Activated T-cell treated with anti-CD3 and anti-CD28 coated beads for 1 hour (primary cell): ENCODE measurements at places on chromosomes 3 and 15.

- no peak for DNase-seq
These were observed 873.0 kb upstream of the NR2F2 start for GRCh38 chr15:95457520-95457919.

- DNase-seq = no peak
These were observed 13.4 kb downstream of the DZIP3 start for GRCh38 chr3:108602935-108603294.

- DNase-seq = no peak
These were observed 90.4 kb downstream of the FOXP1 start for GRCh38 chr3:71492974-71493771.

GRCh38 chr15:56327721-56328502 is 37.3 kb upstream of the TEX9 start:
- no peak for DNase-seq

DNA sequence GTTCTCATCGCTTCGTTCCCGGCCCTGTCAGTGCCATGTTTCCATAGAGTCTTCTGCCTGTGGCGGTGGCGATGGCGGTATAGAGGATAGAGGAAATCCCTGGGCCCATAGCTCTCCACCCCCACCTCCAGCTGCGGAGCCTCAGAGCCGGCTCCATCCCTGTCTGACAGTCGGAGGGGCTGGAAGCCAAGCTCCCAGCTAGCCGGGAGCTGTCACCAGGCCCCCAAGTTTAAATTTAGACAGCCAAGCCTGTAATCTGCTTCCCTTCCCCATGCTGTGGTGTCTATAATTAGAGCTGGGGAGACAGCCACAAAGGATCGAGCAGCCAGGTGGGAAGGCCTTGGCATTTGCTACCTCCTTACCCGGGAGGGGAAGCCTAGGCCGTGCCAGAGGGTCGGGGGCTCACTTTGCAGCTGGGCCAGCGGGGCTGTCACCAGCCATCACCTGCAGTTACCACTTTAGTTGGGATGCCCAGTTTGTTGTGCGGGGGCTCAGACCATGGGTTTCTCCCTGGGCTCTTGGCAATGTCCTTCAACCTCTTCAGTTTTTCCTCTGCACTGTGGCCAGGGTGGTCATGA is 56.3 kb upstream of the SEC13 start:
- no peak for DNase-seq

GRCh38 chr15:47862402-47862801 is 145.1 kb downstream of the SEMA6D start:
- DNase-seq = no peak

DNA sequence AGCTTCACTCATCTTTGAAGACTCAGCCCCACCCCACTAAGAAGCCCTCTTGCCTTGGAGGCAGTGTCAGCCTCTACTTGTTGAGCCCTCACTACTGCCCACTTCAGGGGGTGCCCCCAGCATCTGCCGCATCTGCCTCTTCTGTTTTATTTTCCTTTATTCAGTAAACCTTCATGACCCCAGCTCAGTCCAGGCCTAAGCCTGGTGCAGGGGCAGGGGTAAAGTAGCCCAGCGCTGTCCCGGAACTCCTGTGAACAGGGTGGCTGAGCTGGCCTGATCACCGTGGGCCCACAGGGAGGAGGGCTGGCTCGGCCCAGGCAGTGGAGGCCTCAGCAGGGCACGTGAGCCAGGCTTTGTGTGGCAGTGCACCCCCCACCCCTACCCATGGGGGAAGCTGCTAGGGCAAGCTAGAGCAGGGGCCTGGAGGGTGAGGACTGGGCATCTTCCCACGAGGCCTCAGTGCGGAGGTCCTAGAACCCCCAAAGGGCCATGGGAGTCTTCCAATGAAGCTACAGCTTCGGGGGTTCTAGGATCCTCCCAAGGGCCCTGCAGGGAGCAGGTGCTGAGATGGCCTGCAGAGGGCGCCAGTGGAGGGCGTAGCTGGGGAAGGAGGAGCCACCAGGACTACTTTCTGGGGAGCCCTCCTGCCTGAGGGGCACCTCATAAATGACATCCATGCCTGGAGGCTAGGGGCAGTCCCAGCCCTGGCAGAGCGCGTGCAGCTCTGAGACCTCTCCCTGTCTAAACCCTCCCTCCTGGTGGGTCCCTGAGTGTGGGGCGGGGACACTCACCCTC is 36.0 kb downstream of the TSPAN3 start:
- DNase-seq = peak; percentile 41

GRCh38 chr3:79906106-79906505 is 138.3 kb upstream of the ROBO1 start:
- DNase-seq = no peak

GRCh38 chr15:87686339-87686738 is 570.2 kb downstream of the NTRK3 start:
- no peak for DNase-seq

GRCh38 chr3:169618894-169619792 is 44.4 kb downstream of the MECOM start:
- no peak for DNase-seq

- no peak for DNase-seq
These were observed 61.3 kb downstream of the LRRC3B start for GRCh38 chr3:26683902-26684301.

DNA sequence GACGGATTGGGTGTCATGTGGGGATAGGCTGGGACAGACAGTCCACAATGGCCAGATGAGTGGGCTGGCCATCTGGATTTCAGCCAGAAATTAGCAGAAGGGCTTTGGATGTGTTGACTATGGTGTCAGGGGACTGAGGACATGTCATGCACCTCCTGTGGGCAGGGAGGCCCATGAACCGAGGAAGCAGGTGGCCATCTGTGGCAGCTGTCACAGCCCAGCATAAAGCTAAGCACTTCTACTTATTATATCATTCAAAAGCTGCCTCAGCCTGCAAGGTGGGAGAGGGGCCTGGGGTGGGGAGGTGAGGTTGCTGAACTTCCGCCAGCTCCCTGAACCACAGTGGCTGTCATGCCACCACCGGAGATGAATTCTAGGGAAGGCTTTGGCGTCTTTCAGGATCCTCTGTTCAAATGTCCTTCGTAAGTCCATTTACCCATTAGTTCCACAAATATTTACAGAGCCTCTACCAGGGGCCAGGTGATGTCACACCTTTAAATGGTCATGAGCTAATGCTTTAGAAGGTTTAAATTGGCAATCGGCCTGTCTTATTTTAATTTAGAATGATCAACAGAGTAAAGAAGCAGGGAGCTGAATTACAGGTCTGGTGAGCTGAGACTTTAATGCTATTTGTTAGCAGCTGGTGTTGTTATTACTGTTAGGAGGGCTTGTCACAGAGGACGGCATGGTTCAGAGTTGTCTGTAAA is 23.6 kb upstream of the CAV3 start:
- DNase-seq = no peak

DNA sequence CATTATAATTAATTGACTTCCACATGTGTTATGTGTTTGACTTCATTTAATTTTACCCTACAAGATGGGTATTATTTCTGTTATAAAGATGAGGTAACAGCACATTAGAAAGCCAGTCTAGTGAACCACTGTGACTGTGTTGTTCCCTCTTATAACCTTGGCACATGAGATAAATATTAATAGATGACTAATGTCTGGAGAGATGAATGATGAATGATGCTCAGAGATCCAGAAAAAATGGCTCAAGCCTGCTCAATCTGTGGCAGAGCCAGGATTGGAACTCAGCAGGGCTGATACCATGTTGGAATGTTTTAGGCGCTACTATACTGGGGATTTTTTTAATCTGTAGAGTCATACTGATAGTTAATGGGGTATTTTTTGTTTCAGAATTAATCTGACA is 118.8 kb upstream of the PTX3 start:
- no peak for DNase-seq

GRCh38 chr3:98012979-98013378 is 22.1 kb downstream of the GABRR3 start:
- DNase-seq = no peak

- no peak for DNase-seq
These were observed 76.6 kb upstream of the CPOX start for GRCh38 chr3:98670020-98670419.

DNA sequence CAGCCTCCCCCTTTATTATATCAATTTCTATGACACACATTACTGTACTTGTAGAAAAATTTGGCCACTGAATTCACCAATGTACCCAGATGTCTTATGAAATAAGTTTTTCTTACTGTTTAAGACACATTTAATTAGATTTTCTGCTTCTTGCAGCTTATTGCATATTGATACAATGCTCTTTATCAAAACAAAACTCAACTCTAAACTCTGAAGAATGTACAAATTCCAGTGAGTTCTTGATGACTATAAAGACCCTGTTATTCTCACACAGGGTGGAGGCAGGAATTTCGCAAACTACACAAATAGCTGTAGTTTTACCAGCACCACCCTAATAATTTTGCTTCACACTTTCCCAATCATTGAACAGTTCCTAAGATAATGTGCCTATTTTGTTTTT is 22.0 kb downstream of the CMTM6 start:
- no peak for DNase-seq

GRCh38 chr3:105982207-105982606 is 113.4 kb upstream of the CBLB start:
- DNase-seq = no peak

GRCh38 chr3:43913036-43913948 is 222.6 kb downstream of the ABHD5 start:
- no peak for DNase-seq

DNA sequence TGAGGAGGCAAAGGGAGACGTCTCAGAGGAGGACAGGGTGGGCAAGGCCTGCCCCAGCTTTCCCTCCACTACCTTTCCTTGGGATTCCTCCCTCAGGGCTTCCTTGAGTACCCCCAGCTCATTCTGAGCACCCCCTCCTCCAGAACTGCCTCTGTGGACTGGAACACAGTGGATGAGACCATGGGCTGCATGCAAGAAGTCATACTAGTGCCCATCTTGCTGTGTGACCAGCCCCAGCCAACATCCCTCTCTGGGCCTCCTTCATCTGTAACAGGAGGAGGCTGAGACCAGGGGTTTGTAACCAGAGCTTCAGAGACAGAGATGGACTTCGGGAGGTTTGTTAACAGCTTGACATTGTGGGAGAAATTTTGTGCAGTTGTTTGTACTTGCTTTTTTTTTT is 25.6 kb downstream of the FEM1B start:
- no peak for DNase-seq

- no peak for DNase-seq
These were observed 173.3 kb downstream of the PDZRN3 start for GRCh38 chr3:73451301-73451944.

DNA sequence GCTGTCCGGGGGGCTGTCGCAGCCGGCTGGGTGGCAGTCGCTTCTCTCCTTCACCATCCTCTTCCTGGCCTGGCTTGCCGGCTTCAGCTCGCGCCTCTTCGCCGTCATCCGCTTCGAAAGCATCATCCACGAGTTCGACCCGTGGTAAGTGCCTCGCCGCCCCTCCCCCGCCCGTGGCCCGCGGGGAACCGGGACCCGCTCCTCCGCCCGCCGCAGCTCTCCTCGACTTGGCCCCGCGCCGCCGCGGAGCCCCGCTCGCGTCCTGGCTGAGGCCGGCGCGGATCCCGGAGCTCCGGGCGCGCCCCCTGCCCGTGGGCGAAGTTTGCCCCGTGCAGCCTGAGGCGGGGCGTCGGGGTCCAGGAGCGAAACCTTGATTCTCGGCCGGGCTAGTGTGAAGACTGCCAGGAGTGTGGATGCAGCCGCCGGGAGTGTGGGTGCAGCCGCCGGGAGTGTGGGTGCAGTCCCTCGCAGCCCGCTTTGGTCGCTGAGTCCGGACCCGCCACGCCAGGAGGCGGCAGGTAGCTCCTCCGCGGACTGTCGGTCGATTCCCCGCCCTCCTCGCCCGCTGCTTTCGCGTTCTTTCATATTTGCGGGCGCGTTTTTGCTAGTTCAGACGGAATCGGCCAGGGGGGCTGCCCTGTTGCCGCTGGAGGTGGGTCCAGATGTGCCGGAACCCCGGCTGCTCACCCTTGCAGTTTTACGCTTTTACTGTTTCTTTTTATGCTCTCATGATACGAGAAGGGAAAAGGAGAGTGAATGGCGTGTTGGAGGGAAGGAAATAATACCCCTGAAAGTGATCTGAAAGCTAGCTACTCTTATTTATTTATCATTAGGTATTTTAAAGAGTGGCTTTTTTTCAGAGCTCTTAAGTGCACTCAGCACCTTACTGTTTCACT is 692 bp downstream of the STT3B start:
- peak; percentile 48 for DNase-seq

- DNase-seq = no peak
These were observed 19.8 kb upstream of the AADAC start for GRCh38 chr3:151794080-151794479.

GRCh38 chr3:101142160-101142559 is 148.9 kb upstream of the ABI3BP start:
- DNase-seq = no peak

DNA sequence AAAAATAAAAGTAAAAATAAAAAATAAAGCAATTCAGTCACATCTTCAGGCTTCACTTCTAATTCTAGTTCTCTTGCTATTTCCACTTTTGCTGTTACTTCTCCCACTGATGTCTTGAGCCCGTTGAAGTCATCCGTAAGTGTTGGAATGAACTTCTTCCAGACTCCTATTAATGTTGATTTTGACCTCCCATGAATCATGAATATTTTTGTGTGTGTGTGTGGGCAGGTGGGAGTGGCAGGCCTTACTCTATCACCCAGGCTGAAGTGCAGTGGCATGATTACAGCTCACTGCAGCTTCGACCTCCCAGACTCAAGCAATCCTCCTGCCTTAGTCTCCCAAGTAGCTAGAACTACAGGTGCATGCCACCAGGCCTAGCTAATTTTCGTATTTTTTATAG is 10.7 kb downstream of the USP4 start:
- DNase-seq = no peak

- DNase-seq = no peak
These were observed 13.6 kb upstream of the ONECUT1 start for GRCh38 chr15:52803467-52804306.
